Activated CD8-positive, alpha-beta memory T cell treated with anti-CD3 and anti-CD28 coated beads, Interleukin-2, amount 10 ng/mL, durations not matched to agents 7 days and 5 days (primary cell): ENCODE measurements at places on chromosomes 3 and 15.

DNA sequence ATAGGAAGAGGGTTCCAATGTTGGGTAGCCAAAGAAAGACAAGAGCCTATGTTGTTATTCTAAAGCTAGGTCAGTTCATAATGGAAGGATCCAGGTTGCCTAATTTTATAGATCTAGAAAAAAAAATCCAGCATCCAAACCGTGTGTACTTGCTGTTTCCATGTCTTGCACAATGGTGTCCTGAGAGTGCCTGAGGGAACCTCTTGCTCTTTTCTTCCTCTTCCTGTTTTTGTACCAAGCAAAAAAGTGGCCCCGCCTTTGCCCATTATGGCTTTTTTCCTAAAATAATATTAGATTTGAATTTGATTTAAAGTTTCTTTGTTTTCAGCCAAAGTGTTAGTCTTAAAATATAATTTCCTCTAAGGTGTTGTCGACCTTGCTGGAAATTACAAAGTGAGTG, 224.4 kb downstream of the RYR3 start:
- DNase-seq, result no peak
- H3K27me3 ChIP-seq, result no peaks in the 10 kb centered on the region
- H3K4me3 ChIP-seq, result no peak overlapping the region
- no peak overlapping the region for H3K27ac ChIP-seq

GRCh38 chr3:118544458-118544857, 490.2 kb downstream of the IGSF11 start:
- H3K27me3 ChIP-seq, result no peaks in the 10 kb centered on the region
- no peak for DNase-seq
- H3K4me3 ChIP-seq, result no peak overlapping the region
- no peaks in the 10 kb centered on the region for H3K36me3 ChIP-seq
- H3K27ac ChIP-seq, result no peak overlapping the region
- no peaks in the 10 kb centered on the region for H3K4me1 ChIP-seq

- H3K4me1 ChIP-seq, result no peaks in the 10 kb centered on the region
- no peak for DNase-seq
- no peaks in the 10 kb centered on the region for H3K36me3 ChIP-seq
Observed at GRCh38 chr15:37229855-37230619, 129.7 kb upstream of the MEIS2 start.

DNA sequence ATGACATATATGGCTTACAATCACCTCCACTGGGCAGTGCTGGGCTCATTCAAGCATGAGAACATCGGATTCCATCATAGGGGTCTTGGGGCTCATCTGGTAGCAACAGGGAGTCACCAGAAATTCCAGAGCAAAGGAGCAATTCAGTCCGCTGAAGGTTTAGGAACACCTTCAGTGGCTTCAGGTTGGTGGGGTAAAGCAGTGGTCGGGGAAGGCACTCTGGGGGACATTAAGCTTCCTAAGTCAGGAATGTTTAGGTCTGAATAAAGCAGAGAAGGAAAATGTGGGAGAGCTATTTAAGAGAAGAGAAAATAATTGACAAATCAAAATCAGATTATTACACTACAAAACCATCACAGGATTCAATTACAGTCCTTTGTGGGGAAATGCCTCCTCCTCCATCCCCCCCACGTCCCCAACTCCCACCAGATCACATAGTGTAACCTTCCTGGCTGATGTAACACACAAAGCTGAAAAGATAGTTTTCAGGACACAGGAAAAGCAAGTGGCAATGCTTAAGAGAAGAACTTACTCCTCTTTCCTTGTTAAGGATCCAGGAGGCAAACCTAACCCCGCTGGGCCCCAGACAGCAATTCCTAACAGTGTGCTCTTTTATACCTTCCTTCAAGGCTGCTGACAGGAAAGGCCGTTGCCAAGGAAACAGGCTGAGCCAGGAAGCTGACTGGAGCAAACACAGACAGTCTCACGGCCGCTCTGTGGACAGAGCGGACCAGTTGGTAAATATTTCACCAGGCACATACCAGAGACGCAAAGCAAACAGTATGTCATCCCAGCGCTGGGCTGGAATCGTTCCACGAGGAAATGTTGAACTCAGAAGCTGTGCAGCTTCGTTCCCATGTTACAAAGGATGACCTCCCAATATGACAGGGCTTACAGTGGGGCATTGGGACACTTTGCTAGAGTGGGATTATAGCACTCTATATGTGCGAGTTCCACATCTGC, 57.5 kb upstream of the LMCD1 start:
- no peaks in the 10 kb centered on the region for H3K4me1 ChIP-seq
- H3K4me3 ChIP-seq, result no peak overlapping the region
- peaks cover 15% of the 10 kb centered on the region for H3K27me3 ChIP-seq
- H3K36me3 ChIP-seq, result no peaks in the 10 kb centered on the region
- no peak for DNase-seq

DNA sequence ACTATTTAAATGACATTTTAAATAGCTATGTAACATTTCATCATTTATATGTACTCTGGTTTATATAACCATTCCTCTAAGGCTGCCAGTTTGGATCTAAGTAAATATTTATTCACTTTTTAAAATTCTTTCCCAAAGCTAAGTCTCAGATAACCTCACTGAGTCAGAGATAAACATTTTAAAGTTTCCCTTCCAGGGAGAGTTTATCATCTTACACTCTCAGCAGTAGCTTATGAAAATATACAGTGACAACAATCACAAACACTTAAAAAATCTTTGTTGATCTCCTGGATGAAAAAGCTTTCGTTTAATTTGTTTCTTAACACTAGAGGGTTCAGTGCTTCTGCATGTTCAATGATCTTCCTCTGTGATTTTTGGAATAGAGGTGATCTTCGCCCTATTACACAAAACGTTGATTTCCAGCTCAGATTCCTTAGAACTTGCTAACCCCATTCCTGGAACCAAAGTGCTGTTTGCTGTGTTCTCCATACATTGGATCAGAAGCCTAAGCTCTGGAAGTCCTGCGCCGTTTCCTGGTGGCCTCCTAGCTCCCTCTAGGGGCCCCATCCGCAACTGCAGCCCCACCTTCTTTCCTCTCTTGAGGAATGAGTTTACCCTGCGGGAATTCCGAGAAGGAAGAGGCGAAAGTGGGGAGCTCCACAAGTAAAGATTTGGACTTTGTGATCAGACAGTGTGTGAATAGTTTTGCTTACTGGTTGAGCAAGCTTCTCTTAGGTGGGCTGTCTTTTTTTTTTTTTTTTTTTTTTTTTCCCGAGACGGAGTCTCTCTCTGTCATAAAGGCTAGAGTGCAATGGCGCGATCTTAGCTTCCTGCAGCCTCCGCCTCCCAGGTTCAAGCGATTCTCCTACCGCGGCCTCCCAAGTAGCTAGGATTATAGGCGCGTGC, 29.3 kb upstream of the SACM1L start:
- DNase-seq, result peak; percentile 54
- no peaks in the 10 kb centered on the region for H3K27me3 ChIP-seq
- H3K4me1 ChIP-seq, result peaks cover 30% of the 10 kb centered on the region
- peaks cover 4% of the 10 kb centered on the region for H3K36me3 ChIP-seq

- H3K27me3 ChIP-seq, result peaks cover 45% of the 10 kb centered on the region
- no peak overlapping the region for H3K27ac ChIP-seq
- H3K4me3 ChIP-seq, result no peak overlapping the region
- no peak for DNase-seq
Observed at GRCh38 chr15:91068436-91068835, 31.6 kb upstream of the SV2B start.

GRCh38 chr3:71599416-71599815, 15.9 kb upstream of the FOXP1 start:
- peaks cover 3% of the 10 kb centered on the region for H3K36me3 ChIP-seq
- no peak for DNase-seq
- no peak overlapping the region for H3K4me3 ChIP-seq
- peaks cover 2% of the 10 kb centered on the region for H3K4me1 ChIP-seq
- H3K27ac ChIP-seq, result no peak overlapping the region

DNA sequence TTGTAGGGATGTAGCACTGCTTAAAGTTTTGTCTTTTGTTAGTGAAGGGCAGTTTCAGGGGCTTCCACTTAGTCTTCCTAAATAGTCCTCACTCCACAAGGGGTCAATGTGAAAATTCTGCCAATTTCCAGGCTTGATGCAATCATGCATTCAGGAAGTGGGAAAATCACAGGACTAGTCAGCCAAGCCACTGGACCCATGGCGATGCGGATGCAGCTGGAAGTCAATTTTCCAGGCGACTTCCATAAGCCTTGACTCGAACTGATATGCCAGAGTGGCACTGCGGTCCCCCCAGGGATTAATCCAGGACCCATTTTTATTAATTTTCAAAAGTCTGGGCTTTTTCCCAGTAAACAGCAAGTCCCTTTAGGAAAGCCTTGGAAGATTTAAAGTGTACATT, 26.1 kb downstream of the GBE1 start:
- no peaks in the 10 kb centered on the region for H3K4me1 ChIP-seq
- H3K27me3 ChIP-seq, result no peaks in the 10 kb centered on the region
- H3K4me3 ChIP-seq, result no peak overlapping the region
- no peak for DNase-seq
- H3K36me3 ChIP-seq, result peaks cover 9% of the 10 kb centered on the region
- H3K27ac ChIP-seq, result no peak overlapping the region

DNA sequence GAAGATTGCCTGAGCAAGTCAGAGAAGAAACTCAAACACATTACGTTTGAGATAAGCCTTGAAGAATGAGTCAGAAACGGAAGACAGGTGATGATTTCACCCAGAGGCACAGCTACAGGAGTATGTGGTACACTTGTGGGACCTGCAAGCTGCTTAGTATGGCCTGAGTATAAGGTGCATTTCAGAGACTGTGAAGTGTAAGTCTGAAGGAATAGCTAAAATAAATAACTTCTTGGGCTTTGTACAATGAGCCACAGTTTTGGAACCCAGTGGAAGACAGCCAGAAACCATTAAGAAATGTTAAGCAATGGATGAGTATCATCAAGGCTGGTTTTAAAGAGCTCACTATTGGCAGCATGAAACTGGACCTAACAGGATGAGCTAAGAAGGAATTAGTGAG, 826.2 kb downstream of the ROBO1 start:
- H3K4me1 ChIP-seq, result no peaks in the 10 kb centered on the region
- no peak overlapping the region for H3K27ac ChIP-seq
- no peak overlapping the region for H3K4me3 ChIP-seq
- H3K36me3 ChIP-seq, result peaks cover 1% of the 10 kb centered on the region
